Gastroesophageal sphincter (tissue), 4 donors: ENCODE measurements at places on chromosomes 2 and 18. TPM values are rescaled to one million over a fixed set of nuclear protein-coding genes. Genes with fewer than 3 reads are reported as not detected.

GRCh38 chr2:101706819-101707177 lies 9.3 kb downstream of the MAP4K4 start:
- ATAC-seq = no peak

DNA sequence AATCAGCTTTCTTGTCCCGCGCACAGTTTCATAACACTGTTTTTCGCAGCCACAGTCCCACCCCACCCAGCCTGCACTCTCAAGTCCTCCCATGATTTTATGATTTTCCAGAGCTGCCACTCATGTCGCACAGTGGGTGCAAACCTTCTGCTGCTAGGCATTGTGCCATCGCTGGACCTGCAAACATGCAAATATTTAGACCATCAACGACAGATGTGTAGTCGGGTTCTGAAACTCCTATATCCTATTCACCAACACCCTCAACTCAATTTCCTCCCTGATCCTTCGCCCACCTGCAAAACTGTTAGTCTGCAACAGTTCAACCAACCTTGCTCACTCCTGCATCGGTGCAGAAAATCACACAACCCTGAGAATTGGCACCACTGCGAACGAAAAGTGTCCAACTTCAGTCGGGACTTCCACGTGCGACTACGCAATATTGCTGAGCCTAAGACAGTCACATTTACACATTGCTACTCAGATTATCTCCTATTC lies 871 bp upstream of the ALS2 start:
- peak; percentile 3 for ATAC-seq

GRCh38 chr2:112150447-112150846 lies 12.3 kb downstream of the FBLN7 start:
- no peak for ATAC-seq

DNA sequence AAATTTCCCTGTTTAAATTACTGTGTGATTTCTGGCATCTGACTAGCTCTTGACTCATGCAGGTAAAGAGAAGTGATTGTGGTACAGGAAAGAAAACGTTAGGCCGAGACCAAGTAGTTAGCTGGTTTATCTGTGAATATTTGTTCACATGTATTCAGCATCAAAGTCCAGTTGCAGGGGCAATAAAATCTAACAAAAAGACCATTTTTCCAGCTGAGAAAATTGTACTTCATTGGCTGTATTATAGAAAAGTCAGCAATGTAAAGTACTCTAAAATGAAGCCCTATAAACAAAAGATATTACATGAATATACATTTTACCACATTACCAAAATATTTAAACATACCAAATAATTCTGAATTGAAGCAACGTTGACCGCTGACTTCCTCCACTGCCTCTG lies 88.3 kb downstream of the NBAS start:
- ATAC-seq = no peak

GRCh38 chr2:159165048-159165447 lies 121.5 kb downstream of the WDSUB1 start:
- no peak for ATAC-seq

- no peak for ATAC-seq
Observed at GRCh38 chr2:86000938-86001312, 104.8 kb downstream of the POLR1A start.

GRCh38 chr2:85732467-85733120 lies 21.2 kb upstream of the ATOH8 start:
- ATAC-seq = no peak

The RGPD8 gene
- 38.4 TPM for total RNA-seq

GRCh38 chr2:216619411-216620393 lies 13.5 kb upstream of the IGFBP2 start:
- ATAC-seq = no peak

- ATAC-seq = no peak
Observed at GRCh38 chr2:232501331-232501771, 13.7 kb upstream of the ECEL1 start.

- ATAC-seq = no peak
Observed at GRCh38 chr18:68965817-68966216, 167.9 kb downstream of the CCDC102B start.

GRCh38 chr18:63844254-63844653 lies 43.3 kb upstream of the SERPINB2 start:
- ATAC-seq = no peak
